Caki2 (cell line): ENCODE measurements at places on chromosomes 7 and 10. TPM values are rescaled to one million over a fixed set of nuclear protein-coding genes. Genes with fewer than 3 reads are reported as not detected.

Gene VWA2
- not detected in 2 replicates for total RNA-seq

Gene HECW1
- 14.0 and 35.3 TPM in 2 replicates for total RNA-seq

Gene FAM25A
- total RNA-seq, result not detected in 2 replicates

Gene ANKRD30A
- not detected in 2 replicates for total RNA-seq

Gene ADRA2A
- total RNA-seq, result not detected in 2 replicates

Gene STAG3
- total RNA-seq, result not detected in 2 replicates

Gene ELN
- total RNA-seq, result 0.27 TPM in 1 of 2 replicates, not detected in the other

Gene LAMB1
- 121 and 127 TPM in 2 replicates for total RNA-seq
